ENCODE measurements at places on chromosomes 1 and 21. TPM values are rescaled to one million over a fixed set of nuclear protein-coding genes. Genes with fewer than 3 reads are reported as not detected.

The TFF2 gene
- not detected for total RNA-seq

The GPR3 gene
- total RNA-seq = 1.6 TPM

The HSPA6 gene
- total RNA-seq = not detected

The GJA8 gene
- total RNA-seq = not detected

The DSCAM gene
- total RNA-seq = 0.21 TPM

The KCNA3 gene
- not detected for total RNA-seq

The SPRR1A gene
- not detected for total RNA-seq

The PIGP gene
- total RNA-seq = 11.4 TPM

The C1orf115 gene
- total RNA-seq = 8.4 TPM

The MTARC2 gene
- total RNA-seq = 8.9 TPM

The IFFO2 gene
- 25.3 TPM for total RNA-seq

The DMRTA2 gene
- not detected for total RNA-seq

The C1orf167 gene
- not detected for total RNA-seq

The OR2T33 gene
- total RNA-seq = not detected

The TRPM2 gene
- 2.9 TPM for total RNA-seq

The CNR2 gene
- total RNA-seq = not detected

The ORC1 gene
- total RNA-seq = 2.2 TPM

The EXOC8 gene
- total RNA-seq = 10.6 TPM

The ERICH3 gene
- not detected for total RNA-seq

The PGBD5 gene
- total RNA-seq = 54.0 TPM

The B3GALT5 gene
- total RNA-seq = 4.3 TPM

The PLPPR4 gene
- total RNA-seq = under 0.01 TPM

Data from kidney epithelial cell (primary cell).